ENCODE measurements at places on chromosomes 4 and X. TPM values are rescaled to one million over a fixed set of nuclear protein-coding genes. Genes with fewer than 3 reads are reported as not detected.

- no peak for DNase-seq
These were observed 127.4 kb upstream of the UNC5C start for GRCh38 chr4:95676190-95676589.

GRCh38 chr4:17370818-17371217, 141.1 kb downstream of the QDPR start:
- no peak for DNase-seq

DNA sequence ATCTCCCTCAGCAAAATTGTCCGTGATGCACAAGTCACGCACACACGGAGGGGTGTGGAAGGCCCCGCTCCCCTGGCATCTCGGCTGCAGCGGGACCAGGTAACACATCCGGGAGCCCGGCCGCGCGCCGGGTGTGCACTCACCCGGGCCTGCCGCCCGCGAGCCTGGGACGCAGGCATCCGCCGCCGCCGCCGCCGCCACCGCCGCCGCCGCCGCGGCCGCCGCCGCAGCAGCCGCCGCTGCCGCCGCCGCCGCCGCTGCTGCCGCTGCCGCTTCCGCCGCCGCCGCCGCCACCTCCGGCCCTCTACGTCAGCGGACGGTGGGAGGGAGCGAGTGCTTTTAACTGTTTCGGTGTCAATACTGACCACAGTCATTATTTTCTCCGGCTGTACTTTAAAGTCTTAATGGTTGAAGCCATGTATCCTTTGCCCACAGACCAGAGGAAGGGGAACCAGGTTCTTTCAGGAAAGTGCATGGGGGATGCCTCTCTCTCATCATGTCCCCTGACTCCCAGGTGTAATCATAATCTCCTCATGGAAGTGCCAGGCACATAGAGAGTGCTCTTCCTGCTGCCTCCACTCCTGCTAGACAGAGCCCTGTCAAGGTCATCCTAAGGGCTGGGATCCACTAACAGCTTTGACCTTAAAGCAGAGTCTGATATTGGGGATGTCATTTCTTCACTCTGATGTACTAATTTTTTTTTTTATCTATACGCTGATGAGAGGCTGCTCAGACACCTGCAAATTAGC, 38.0 kb downstream of the MAGEE2 start:
- DNase-seq = peak; percentile 3

DNA sequence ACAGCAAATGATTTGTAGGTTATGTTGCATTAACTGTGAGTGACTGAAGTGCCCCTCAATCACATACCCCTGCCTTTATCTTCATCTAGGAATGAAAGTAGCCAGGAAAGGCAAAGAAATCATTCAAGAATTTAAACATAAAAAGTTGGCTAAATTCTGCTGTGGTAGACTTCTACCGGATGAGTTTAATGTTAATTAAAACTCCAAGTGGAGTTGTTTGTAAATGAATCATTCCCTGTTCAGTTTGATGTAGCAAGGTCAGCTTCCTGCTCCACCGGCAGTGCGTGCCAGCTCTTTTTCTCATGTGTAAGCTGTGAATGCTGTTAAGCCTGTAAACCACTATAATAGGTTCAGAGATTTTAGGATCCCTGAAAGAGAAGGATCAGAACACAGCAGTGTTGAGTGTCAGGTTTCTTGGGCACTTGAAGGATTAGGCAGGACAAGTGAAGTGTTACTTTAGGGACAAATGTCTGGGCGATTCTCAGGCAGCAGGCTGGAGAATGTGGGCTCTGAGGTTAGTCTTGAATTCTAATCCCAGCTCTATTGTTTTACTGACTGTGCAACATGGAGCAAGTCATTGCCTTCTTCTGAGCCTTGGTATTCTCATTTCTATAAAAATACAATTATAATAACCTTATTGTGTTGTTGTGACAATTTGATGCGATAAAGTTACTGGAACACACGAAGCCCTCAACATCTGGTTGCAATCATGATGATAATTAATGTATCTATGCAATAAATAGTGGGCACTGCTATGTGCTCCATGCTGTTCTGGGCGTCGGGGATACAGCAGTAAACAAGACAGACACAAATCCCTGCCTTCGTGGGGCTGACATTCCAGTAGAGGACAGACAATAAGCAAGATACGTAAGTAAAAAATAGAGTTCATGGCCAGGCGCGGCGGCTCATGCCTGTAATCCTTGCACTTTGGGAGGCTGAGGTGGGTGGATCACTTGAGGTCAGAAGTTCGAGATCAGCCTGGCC, 112.0 kb downstream of the SHROOM3 start:
- DNase-seq = peak; percentile 82

- no peak for DNase-seq
These were observed 76.1 kb upstream of the FHDC1 start for GRCh38 chr4:152860046-152860445.

DNA sequence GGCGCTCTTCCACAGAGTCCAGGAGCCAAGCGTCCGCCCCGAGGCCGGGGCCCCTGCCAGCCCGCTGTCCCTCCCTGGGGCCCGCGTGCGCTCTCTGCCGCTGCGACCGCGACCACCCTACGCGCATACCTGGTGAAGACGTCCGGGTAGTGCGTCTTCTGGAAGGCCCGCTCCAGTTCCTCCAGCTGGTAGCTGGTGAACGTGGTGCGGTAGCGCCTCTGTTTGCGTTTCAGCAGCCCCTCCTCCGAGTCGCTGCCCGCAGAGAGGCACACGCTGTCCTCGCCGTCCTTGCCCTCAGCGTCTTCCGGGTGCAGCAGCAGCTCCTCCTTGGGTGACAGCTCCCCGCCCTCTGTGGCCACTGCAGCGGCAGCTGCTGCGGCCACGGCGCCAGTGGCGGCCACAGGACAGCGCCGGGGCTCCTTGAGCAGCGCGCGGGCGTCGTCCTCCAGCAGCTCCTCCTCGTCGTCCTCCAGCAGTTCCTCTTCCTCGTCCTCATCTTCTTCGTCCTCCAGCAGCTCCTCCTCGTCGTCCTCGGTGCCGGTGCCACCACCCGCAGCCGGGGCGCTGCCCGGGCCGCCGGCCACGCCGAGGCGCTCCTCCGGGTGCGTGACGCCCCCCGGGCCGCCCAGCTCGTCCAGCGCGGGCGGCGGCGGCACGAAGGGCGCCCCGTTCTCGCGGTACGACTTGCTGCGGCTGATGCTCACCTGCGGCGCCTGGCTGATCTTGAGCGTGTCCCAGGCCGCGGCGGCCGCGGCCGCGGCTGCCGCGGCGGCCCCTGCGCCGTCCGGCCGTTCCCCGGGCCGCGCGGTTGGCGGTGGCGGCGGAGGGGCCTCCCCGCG, 2.8 kb downstream of the ARX start:
- no peak for DNase-seq

- DNase-seq = no peak
These were observed 2412.8 kb downstream of the ARAP2 start for GRCh38 chr4:33831442-33832066.

DNA sequence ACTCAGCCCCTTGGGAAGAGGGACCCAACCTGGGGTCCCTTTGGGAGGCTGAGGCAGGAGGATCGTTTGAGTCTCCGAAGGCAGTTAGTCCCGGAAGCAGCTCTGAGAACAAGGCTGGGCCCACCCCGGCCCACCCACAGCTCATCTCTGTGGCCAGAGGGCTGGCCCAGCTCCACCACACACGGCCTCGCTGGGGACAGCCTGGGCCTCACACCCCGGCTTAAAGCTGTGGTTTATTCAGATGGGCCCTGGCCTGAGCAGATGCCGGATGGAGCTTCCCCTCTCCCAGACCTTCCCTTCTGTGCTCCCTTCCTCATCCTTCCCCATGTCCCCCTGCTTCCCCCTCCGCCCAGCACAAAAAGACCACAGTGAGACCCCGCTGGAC, 54.4 kb downstream of the FAM53A start:
- DNase-seq = no peak

DNA sequence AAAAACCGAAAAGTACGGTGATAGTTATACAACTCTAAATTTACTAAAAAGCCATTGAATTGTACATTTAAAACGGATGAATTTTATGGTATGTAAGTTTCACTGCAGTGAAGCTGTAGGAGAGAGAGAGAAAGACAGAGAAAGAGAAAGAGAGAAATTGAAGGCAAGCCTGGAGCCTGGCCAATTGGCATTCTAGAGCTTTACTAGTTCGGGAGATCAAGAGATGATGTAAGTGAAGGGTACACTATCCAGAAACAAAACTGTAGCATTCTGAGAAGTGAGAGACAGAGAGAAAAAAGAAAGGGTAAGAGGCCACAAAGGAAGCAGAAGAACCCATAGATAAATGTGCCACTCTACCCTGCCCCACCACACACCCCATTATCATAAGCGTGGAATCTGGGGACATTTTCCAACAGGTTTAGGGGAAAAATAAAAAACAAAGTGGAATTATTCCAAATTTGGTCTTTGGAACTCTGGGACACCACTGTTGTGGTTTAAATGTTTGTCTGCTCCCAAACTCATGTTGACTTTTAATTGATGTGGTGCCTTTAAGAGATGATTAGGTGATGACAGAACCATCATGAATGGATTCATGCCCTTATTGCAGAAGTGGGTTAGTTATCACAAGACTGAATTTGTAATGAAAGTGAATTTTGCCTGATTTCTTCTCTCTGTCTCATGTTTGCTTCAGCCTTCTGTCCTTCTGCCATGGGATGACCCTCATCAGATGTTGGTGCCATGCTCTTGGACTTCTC, 123.0 kb upstream of the PLS3 start:
- DNase-seq = no peak

DNA sequence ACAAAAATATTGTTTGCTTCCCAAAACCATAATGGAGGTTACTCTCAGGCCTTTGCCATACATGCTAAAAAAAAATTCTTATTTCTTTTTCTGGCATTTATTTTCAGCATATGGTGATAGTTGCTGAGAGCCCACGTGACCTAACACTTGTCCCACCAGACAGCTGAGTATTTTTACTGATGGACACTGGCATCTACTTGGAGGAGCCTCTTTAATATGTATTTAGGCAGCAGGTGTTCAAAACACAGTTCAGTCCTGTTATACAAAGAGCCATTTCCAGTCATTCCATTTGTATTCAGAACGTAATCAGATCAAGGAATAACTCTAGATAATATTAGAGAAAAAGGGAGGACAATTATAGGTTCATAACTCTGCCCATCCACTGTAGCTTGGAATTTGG, 95.5 kb downstream of the CXCL13 start:
- no peak for DNase-seq

GRCh38 chr4:124797223-124797622, 84.7 kb upstream of the ANKRD50 start:
- no peak for DNase-seq

DNA sequence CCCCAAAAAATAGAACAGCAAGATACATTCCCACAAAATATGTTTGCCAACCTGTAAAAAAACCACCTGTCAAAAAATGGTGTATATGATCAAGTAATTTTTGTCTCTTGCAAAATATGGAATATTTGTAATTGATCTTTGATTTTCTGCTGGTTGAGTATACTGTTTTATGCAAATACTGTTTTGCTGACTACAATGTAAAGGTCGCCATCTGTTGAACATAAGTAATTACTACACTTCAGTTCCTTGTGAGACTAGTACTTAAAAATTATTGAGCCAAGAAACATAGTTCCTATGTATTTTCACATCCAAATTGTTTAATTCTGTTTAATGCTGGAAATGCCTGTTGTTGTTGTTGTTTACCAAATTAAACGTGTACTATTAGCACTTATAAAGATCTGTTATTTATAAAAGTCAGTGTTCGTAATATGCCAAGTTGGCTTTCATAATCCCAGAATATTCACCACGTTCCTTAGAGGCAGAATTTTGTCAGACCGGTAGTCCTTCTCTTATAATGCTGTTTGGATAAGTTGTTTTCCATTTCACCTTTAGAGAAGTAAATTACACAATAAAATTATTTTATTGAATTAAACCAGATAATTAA, 144.2 kb downstream of the PDLIM5 start:
- DNase-seq = no peak

DNA sequence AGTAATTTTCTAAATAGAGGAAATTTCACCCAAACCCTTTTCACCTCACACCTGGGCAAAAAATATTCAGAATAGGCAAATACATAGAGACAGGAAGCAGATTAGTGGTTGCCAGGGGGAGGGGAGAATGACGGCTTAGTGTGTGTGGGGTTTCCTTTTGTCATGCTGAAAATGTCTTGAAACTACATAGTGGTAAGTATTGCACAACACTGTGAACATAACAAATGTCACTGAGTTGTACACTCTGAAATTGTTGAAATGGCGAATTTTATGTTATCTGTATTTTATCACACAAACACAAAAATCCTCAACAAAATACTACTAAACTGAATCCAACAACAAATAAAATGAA, 60.7 kb upstream of the PLAC1 start:
- no peak for DNase-seq

DNA sequence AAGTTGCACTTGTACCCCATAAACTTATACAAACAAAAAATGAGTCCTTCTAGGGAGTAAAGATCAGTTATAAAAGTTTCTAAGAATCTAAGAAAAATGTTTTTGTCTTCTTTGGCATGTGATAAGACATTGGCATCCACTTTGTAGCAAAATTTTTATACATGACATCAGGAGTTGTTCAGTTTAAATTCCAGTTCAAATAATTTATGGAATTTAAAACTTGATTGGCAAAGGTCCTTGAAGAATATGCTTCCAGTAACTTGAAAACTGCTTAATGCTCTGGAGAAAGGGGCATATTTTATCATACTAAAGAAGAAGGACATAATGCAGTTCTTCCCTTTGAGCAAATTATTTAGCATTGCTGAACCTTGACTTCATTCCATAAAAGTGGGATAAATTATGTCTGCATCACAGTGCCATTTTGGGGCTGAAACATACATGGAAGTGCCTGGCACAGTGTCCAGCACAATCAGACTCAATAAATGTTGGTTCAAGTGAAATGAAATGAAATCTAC, 163.3 kb upstream of the IL15 start:
- no peak for DNase-seq

GRCh38 chr4:65724973-65725372, 54.7 kb upstream of the EPHA5 start:
- no peak for DNase-seq

STARD8 gene
- total RNA-seq = 2.8 TPM

VCX gene
- not detected for total RNA-seq

PLS3 gene
- 112 TPM for total RNA-seq
